Activated CD4-positive, alpha-beta T cell treated with anti-CD3 and anti-CD28 coated beads, Interleukin-2, amount 50 U/mL, for 24 hours (primary cell): ENCODE measurements at places on chromosomes 2 and 18.

DNA sequence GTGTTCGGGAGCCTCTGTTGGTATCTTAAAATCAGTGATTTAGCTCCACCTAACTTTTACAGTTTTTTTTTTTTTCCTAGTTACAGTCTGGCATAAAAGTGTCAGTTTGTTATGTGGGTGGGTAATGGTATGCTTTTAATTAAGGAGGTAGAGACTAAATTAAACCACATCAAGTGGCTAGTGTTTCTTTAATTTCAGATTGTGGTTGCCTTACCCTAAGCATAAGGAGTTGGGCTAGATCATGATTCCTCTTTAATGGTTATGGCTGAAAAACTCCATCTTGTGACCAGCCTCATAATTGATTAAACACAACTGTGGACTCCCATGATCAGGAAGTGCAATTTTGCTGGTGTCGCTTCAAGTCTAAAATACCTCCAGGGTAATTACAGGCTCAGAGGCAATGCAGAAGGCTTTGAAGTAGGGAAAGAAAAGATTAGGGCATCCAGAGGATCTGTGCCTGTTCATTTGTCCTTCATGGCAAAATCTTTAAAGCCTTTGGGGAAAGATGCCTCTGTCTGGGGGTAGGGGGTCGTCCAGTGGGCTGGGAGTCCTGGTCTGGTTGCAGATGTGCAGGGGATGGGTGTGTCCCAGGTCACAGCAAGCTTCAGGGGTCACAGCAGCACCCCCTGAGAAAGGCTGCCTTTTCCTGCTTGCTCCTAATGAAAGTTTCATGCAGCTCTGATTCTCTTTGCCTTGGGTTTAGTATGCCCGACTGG is 579.2 kb downstream of the BCL11A start:
- no peak for DNase-seq

DNA sequence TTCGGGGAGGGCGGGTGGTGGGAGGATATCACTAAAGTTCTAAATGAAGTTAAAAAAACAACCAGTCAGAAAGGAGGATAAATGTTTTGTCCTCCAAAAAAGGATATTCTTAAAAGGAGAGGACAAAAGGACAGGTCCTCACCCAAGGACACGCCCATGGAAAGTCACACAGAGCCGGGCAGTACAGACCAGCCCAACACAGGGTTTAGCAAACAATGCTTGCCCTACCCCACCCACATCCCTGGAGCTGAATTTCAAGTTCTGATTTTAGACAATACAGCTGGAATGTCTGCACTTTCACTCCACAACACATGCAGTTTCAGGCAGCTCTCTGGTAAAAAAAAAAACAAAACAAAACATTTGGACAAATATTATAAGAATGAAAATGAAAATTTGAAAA is 67.9 kb downstream of the SLC9A4 start:
- no peak for DNase-seq

GRCh38 chr2:188122985-188123384 is 168.7 kb upstream of the GULP1 start:
- no peak for DNase-seq

DNA sequence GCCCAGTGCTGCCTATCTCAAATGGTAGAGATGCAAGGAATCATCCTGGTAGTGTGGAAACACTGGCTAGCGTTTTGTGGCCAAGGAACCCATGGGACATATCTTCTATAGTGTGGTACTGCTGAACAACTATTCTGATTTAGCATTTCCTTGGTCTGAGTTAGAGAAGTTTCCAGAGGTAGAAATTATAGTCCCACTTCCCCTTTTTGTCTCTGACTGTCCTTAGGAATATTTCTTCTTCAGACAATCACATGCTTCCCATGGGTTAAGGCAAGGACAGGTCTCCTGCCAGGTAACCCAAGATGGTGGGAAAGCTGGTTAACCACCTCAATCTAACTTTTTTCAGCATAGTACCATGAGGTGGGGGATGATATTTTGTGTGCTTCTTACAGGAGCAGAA is 729.5 kb upstream of the LRRTM4 start:
- no peak for DNase-seq

- no peak for DNase-seq
Measured at GRCh38 chr2:64115808-64116598, 28.2 kb downstream of the PELI1 start.

DNA sequence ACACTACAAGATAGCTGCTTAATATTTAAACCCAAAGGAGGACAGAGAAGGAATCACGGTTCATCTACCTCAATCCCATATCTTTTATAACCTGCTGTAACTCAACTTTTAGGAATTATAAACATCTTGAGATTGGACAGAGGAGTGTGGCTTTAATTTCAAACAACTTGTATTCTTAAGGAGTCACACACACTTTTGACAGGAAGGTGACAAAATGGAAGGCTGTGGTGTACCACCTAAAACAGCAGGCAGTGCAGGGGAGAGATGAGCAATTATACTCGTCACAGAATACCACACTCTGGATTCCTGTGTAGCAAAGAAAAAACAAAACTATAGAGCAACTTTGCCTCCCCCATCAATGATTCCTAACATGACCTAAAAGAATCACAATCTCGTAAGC is 194.8 kb downstream of the ZEB2 start:
- no peak for DNase-seq
